Psoas muscle (tissue), 8 donors: ENCODE measurements at places on chromosomes 13 and 19. TPM values are rescaled to one million over a fixed set of nuclear protein-coding genes. Genes with fewer than 3 reads are reported as not detected.

The SLC25A30 gene
- total RNA-seq, result 45.4 TPM

The CLEC4G gene
- total RNA-seq, result 0.38 TPM

The ZNF560 gene
- not detected for total RNA-seq

The APOC4 gene
- total RNA-seq, result not detected

The GRIK5 gene
- 0.50 TPM for total RNA-seq

The ZNF329 gene
- 5.7 TPM for total RNA-seq

The RAB8A gene
- 9.5 TPM for total RNA-seq

The RASA3 gene
- total RNA-seq, result 16.0 TPM

The GPR183 gene
- total RNA-seq, result 1.4 TPM

The ACP7 gene
- total RNA-seq, result not detected

The PSG11 gene
- not detected for total RNA-seq

The CRX gene
- not detected for total RNA-seq

The PTPRH gene
- total RNA-seq, result not detected

The ADGRE1 gene
- total RNA-seq, result 0.39 TPM

The CCL25 gene
- total RNA-seq, result not detected

The AP1M2 gene
- total RNA-seq, result not detected

The SERPINE3 gene
- total RNA-seq, result not detected

The CCNE1 gene
- total RNA-seq, result 1.9 TPM

The ARHGEF7 gene
- 53.6 TPM for total RNA-seq

The MAST1 gene
- total RNA-seq, result not detected

The FXYD1 gene
- 409 TPM for total RNA-seq

The TBXA2R gene
- 1.6 TPM for total RNA-seq

The MBD3L2 gene
- not detected for total RNA-seq

The KRTDAP gene
- not detected for total RNA-seq

The ZNF470 gene
- 2.6 TPM for total RNA-seq

The RUBCNL gene
- total RNA-seq, result 1.1 TPM

The TRIM13 gene
- total RNA-seq, result 14.8 TPM

The ODAD3 gene
- total RNA-seq, result not detected

The APBA3 gene
- 17.8 TPM for total RNA-seq

The ZNF222 gene
- 1.6 TPM for total RNA-seq

The ZNF536 gene
- total RNA-seq, result 0.94 TPM
